ENCODE measurements at places on chromosomes 2 and 18. TPM values are rescaled to one million over a fixed set of nuclear protein-coding genes. Genes with fewer than 3 reads are reported as not detected.

Gene RBBP8
- total RNA-seq = 13.0 TPM

Gene ERBB4
- 1.5 TPM for total RNA-seq

Gene INHBB
- 56.4 TPM for total RNA-seq

Gene MC5R
- total RNA-seq = not detected

Gene FBXO41
- 3.1 TPM for total RNA-seq

Gene CXCR4
- 36.7 TPM for total RNA-seq

Gene ASB18
- total RNA-seq = not detected

Gene EIF2AK3
- 46.3 TPM for total RNA-seq

Gene POTEF
- not detected for total RNA-seq

Gene RNASEH1
- 16.0 TPM for total RNA-seq

Gene CENPA
- total RNA-seq = 1.3 TPM

Gene GREB1L
- total RNA-seq = 19.8 TPM

Gene DES
- total RNA-seq = 3.1 TPM

Gene LYG2
- total RNA-seq = not detected

Gene SERPINB2
- 0.44 TPM for total RNA-seq

Gene UGT1A3
- total RNA-seq = not detected

Gene LINC00305
- not detected for total RNA-seq

Gene PRSS56
- not detected for total RNA-seq

Gene ABCB11
- total RNA-seq = 89.1 TPM

Measured in subcutaneous adipose tissue (tissue), 4 donors.